NCI-H446 (cell line): ENCODE measurements at places on chromosomes 3 and 15.

DNA sequence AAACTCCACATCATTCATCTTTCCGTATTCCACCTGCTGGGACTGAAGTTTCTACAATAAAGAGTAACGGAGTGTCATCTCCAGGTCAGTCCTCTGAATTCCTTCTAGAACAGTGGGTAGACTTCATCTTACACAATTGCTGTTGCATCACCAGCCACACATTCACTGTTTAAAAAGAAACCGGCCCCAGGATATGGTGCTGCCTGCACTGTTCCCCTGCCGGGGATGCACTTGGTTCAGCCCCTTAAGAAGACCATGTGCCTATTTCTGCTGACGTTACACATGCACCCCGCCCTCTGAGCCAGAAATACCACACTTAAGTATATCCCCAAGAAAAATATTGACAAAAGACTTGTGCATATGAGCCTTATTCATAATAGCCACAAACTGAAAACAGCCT, 233.4 kb downstream of the FEZF2 start:
- DNase-seq, result no peak

DNA sequence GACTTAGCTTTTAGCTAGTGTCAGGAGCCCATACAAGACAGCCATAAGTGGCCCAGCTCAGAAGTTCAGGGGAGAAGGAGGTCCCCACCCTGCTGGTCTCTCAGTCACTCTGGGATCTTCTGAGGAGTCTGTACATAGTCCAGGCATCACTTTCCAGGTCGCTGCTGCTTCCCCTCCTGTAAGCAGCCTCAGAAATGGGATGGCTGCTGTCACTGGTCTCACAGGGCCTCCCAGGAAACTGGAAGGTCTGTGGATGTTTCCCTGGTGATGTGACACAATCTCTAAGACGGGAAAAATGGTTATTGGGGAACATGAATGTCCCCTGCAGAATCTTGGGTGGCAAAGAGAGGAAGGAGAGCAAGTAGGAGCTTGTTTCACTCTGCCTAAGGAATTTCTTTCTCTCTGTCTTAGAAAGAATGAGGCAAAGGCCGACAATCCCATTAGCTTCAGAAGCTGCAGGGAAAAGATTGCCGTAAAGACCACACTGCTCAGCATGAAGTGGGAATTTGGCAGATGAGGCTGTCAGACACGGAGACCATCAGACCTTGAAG, 43.2 kb upstream of the TNFAIP8L3 start:
- DNase-seq, result no peak

GRCh38 chr3:133547432-133548041, 25.9 kb upstream of the CDV3 start:
- no peak for DNase-seq

DNA sequence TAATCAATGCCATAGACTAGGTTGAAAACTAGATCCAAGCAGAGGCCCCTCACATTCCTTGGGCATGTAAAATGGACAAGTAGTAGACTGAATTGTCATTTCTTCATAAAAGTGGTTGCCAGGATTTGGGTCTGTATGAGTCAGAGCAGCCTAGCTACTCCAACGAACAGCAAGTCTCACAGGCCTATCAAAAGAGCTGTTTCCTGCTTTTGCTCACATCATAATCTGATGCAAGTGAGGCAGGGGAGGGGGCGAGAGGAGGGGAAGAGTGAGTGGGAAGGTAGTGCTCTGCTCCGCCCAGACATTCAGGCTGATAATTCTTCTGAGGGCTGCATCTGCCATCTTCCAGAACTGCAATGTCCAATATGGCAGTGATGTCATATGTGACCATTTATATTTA, 228.9 kb upstream of the PRICKLE2 start:
- no peak for DNase-seq

- no peak for DNase-seq
These were observed 19.5 kb downstream of the MRAS start for GRCh38 chr3:138367911-138368310.

DNA sequence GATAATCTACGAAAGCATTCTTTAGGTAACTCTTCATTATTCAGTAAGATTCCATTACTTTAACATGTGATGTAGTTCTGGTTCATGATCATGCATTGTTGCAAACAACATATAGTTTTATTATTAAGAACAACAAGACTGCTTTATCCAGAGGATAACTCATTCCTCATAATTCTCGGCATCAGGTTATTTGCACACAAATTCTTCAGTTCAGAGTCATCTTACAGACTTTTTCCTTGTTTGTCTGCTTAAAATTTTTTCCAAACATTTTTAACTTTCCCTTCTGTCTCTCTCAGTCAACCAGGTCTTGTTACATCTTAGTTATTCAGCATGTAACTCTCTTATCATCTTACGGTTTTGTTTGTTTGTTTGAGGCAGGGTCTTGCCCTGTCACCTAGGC, 60.1 kb downstream of the VGLL3 start:
- DNase-seq, result no peak

- DNase-seq, result no peak
These were observed 3.6 kb upstream of the C3orf85 start for GRCh38 chr3:109132801-109133473.

GRCh38 chr3:143565951-143566350, 282.3 kb downstream of the SLC9A9 start:
- DNase-seq, result no peak

- no peak for DNase-seq
These were observed 618.6 kb downstream of the NAALADL2 start for GRCh38 chr3:175477651-175478224.

DNA sequence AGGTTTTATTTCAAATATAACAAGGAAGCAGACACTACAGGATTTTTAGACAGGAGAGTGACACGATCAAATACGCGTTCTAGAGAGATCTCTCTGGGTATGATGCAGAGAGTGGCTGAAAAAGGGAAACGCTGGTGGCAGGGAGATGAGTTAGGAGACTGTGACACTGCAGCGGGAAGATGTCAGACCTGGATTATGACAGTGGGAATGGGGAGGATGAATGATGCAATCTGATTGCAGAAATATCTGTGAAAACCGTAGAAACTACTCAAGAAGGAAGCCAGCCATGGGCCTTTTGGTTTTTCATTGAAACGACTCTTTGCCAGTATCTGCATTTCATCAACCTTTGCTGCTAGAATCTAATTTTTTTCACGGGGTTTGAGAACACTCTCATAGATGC, 157.9 kb downstream of the FAM43A start:
- no peak for DNase-seq

DNA sequence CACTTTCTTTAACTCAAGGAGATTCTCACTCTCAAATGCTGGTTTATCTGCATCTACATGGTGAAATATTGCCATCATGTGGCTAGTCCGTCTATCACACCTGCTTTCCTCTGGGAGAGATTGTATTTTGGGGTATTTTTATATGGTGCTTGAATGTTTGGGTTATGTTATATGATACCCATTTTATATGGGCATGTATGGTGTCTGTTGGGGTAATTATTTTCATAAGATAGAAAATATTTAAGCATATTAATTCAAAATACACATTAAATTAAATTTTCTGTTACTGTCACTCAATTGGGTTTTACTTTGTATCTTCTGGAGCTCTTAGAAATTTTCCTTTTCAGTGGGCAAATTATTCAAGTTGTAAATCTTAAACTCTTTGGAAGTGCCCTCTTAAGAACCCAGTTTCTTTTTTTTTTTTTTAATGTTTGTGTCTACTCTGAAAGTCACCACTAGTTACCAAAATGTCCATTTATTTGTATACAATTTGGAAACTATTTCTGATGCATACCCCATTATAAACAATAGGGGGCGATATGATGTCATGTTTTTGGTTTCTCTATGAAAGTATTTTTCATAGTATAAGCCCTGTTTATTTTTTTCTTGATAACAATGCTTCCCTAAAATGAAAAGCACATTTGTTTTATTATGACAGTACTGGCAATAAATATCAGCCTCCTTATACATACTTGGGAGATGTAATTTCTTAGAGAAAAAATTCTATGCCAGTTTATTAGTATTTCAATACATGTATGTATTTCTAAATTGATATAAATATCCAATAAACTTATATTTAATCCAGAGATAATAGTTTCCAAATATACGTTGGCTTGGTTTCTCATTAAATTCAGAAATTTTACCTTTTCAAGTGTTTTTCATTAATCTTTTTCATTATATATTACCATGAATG, 36.1 kb upstream of the PLSCR5 start:
- DNase-seq, result peak; percentile 46

DNA sequence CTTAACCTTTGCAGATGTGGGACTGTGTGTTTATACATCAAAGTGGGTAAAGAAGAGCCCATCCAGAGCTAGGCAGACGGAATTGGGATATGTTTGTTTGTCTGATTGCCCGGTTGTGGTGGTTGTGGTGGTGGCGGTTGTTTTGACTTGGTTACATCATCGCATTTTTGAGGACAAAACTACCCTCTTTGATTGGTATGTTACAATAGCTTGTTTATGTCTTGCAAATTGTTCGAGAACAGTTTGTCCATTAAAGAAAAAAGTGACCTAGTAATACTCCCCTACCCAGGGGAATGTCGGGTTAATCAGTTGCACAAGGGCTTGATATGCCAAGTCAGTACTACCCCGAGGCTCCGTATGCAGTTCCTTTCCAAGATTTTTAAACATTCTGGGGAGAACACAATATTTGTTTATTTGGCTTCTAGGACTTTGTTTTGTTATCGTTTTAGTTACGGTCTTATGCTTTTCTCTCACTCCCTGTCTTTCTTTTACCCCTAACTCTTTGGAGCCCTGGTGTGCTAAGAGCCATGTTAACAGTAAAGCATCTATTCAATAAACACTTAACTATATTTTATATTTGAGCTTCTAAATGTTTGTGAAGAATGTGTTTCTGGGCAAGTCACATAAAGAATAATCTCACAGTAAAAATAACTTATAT, 315.4 kb downstream of the LPP start:
- no peak for DNase-seq

DNA sequence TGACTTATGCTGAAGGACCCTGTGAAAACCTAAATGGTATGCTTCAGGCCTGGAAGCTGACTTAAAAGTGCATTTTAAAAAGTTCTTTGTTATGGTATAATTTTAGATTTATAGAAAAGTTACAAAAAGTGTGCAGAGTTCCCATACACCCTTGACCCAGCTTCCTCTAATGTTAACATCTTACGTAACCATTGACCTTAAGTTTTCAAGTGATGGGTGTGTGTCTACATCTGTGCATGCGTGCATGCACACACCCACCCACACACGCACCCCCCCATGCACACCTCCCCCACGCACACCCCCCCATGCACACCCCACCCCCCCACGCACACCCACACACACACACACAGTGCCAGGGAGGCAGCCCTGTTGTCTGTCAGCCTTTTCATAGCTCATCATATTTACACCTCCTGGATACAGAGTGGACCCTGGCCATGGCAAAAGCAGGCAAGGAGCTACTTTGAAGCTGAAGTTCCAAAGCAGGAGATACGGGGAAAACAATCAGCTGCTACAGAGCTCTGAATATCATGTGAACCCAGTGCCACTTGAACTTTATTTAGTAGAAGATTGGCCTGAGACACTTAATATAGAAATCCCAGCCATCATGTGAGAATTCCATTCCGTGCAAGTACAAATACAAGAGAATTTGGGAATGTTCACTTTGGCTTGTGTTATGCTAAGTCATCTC, 30.0 kb upstream of the TRAK1 start:
- DNase-seq, result no peak

- no peak for DNase-seq
These were observed 33.6 kb downstream of the VGLL4 start for GRCh38 chr3:11610044-11610671.

DNA sequence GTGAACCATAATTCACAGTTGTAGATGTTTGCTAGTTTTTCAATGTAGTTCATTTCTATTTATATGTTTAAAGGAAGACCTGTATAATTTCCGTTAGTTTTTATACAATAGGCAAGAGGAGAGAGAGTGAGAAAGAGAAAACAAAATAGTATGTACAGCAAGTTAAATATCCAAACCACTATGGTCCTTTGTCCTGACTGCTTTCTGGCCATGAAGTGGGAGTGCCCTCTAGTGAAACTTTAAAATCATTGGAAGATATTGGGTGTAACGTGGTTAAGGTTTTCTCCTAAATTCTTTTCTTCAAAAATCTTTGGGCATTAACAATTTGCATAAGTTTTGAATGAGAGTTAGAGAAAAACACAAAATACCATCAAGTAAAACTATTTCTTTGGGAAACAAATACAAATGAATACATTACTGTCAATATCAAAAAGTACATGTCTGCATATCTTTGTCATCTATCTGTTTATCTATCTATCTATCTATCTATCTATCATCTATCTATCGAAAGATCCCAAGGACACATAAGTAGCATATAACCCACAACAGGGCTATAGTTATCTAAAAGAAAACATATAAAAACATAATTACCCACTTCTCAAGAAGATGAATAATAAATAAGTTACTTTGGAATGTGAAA, 534.6 kb upstream of the ATP11B start:
- DNase-seq, result peak; percentile 75

DNA sequence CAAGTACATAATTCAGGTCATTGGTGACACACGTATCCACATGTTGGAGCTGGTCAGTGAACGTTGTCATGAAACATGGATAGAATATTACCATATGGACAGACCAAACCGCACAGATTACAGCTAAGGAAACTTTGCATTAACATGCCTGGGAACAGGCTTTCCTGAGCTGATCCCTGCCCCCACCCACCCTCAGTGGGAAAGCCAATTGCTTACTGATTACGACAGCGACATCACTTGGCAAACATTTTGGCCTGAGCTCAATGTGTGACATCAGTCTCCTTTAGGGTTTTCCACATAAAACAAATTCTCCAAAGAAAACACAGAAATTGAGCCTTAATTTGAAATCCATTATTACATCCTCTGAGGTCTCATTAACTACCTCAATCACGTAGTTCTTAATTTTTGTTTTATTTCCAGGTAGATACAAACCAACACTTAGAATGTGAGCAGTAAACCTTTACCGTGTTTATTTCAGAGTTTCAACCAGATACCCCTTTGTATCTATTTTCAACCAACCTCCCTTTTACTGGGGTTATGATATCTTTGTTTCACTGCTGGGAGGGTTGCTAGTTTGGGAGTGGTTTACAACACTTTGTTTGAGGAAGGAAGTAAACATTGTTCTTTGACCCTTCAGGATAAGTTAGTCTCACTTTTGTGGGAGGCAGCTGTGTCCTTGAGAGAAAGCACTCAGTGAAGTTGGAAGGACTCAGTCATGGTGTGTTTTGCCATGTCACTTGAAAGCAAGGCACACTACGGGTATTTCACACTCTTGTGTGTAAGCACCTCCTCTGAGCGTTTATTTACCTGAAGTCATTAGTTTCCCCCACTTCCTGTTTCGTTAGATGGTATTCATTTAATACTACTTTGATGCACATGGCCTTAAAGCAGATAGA, 103.1 kb downstream of the CMSS1 start:
- peak; percentile 62 for DNase-seq

DNA sequence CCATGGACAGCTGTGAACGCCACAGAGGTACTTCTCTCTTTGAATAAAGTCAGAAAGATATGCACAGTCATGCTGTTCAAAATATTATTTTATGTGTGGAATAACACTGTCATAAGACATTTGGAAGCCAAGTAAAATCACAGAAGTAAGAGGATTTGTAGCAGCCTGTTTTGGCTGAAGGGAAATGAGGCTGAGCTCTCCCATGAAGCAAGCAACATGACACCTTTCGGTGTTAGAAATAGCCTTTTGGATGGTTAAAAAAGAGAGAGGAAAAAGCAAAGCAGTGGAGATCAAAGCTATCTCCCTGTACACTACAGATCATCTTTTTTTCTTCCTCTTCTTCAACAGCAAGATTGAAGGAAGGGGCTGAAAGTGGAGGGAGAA, 755.3 kb downstream of the ROBO1 start:
- no peak for DNase-seq
